ENCODE measurements at places on chromosomes 12 and 14.

GRCh38 chr14:21902561-21903181, 229.1 kb upstream of the OR4E1 start:
- DNase-seq, result no peak

DNA sequence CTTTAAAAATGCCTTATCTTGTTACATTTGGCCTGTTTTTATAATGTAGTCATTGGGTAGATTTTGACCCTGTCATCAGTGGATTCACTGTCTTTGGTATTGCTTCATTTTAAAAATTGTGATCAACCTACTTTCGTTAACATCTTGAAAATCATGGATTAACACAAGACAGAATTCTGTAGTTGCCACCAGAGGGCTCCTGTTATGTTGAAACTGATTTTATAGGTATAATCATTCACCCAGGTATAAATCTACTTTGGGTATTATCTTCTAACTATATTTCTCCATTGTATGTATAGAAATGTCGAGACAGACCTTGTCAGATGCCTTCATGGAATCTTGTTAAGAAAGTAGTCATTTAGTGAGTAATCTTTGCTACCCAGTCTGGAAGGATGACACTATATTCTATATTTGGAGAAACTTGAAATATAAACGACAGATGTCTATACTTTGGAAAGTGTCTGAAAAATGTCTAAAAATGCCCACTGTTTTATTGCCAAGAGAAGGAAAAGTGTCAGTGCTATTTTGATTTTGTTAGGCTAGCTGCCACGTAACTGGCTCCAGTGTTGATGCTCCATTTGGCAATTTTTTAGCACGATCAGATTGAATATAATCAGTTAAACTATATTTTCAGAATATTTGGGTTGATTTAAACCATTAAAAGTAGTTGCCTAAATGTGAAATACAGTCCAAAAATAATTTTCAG, 129.4 kb downstream of the PELI2 start:
- peak; percentile 17 for DNase-seq

GRCh38 chr12:92378682-92379479, 233.2 kb upstream of the BTG1 start:
- DNase-seq, result no peak

DNA sequence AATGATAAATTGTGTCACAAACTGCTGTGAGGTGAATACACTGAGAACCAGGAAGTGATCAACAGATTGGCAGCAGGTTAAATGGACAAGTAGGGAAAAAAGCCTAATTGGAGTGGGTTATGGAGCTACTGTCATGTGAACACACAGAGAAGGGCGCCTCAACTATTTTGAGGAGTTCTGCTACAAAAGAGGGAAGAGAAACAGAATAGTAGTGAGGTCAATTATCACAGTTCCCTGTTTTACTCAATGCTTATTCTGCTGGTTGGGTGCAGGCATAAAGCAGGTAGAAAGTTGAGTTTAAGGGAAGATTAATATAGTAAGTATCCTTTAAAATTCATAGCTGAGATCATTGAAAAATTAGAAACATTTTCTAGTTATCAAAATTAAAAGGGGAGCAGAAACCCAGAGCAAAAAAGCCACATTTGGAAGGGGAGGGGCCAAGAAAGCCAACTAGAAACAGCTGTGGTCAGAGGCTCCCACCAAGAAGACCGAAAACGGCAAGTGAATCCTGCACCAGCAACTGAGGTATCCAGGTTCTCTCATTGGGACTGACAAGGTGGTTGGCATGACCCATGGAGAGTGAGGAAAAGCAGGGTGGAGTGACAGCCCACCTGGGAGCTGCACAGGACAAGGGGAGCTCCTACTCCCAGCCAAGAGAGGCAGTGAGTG, 105.7 kb downstream of the ZC3H14 start:
- no peak for DNase-seq

DNA sequence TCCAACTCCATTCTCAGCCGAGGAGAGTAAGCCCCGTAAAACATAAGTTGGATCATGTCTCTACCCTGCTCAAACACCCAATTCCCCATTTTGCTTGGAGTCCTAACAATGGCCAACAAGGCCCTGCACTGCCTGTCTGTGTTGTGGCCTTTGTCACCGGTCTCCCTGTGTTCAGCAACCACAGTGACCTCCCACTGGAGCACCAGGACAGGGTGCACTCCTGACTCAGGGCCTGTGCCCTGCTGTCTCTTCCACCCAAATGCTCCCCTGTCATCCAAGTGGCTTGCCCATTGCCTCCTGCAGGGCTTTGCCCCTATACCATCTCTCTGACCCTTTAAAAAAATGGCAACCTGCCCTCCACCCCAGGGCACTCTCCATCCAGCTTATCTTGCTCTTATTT, 4.4 kb upstream of the KRT85 start:
- DNase-seq, result no peak

GRCh38 chr14:78327426-78328221, 157.5 kb downstream of the NRXN3 start:
- no peak for DNase-seq

GRCh38 chr14:23139874-23140273, 20.8 kb upstream of the CEBPE start:
- no peak for DNase-seq

DNA sequence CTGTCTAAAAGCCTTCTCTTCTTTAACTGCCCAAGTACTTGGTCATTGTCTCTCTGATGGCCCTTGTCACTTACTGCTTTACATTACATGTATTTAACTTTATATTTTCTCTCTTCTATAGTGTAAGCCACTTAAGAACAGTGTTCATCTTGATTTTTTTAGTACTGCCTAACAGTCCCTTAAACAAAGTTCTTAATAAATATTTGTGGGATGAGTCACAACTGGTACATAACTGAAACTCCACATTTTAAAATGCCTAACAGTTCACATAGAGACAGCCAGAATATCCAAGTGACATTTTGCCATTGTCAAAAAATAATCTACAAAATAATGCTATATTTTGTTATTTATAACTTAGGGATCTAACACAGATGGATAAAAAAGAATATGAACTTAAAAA, 146.6 kb downstream of the STXBP6 start:
- peak; percentile 77 for DNase-seq

- DNase-seq, result no peak
Observed at GRCh38 chr12:43102546-43103264, 449.3 kb downstream of the ADAMTS20 start.
